ENCODE measurements at places on chromosomes 7 and 10. TPM values are rescaled to one million over a fixed set of nuclear protein-coding genes. Genes with fewer than 3 reads are reported as not detected.

PSD gene
- 0.22 TPM for total RNA-seq

KEL gene
- total RNA-seq = 0.51 TPM

HOXA5 gene
- 3.9 TPM for total RNA-seq

CUZD1 gene
- total RNA-seq = 0.85 TPM

UTF1 gene
- total RNA-seq = not detected

HECW1 gene
- total RNA-seq = 0.38 TPM

PIP gene
- total RNA-seq = not detected

FGFR2 gene
- total RNA-seq = 22.2 TPM

LEP gene
- total RNA-seq = 1,039 TPM

OR6V1 gene
- total RNA-seq = not detected

PPP1R3C gene
- 7.3 TPM for total RNA-seq
